Mesenchymal stem cell (in vitro differentiated cells and primary cell): ENCODE measurements at places on chromosomes 5 and 9.

DNA sequence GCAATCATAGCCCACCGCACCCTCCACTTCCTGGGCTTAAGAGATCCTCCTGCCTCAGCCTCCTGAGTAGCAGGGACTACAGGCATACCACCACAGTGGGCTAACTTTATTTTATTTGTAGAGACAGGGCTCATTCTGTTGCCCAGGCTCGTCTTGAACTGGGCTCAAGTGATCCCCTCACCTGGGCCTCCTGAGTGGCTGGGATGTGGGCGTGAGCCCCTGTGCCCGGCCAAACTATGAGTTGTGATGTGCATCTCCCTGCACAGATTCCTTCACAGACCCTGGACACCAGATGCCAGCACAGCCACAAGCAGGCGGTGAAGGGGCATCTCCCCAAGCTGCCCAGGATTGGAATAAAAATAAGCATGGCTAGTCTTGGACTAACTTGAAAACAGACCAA, 244.9 kb upstream of the IRX1 start:
- DNase-seq = no peak

GRCh38 chr5:174307656-174308271, 262.3 kb downstream of the NSG2 start:
- DNase-seq = no peak

- peak; percentile 22 for DNase-seq
Observed at GRCh38 chr9:79701651-79702050, 129.9 kb downstream of the TLE4 start.

DNA sequence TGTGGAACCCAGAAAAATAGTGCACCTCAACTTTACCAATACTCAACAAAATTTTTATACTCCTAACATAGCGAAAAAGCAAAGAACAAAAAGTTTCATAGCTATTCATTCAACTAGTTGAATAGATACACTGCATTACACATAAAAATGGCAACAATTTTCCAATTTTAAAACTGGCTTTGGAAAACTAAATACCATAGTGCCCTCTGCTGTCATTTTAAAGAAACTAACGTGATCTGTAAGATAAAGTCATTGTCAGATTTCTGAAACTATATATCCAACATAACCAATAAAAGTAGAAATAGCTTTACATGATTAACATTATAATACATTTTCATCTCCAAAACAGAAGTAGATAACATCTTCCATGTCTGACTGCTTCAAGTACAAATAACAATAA, 31.6 kb downstream of the DTWD2 start:
- DNase-seq = peak; percentile 35

DNA sequence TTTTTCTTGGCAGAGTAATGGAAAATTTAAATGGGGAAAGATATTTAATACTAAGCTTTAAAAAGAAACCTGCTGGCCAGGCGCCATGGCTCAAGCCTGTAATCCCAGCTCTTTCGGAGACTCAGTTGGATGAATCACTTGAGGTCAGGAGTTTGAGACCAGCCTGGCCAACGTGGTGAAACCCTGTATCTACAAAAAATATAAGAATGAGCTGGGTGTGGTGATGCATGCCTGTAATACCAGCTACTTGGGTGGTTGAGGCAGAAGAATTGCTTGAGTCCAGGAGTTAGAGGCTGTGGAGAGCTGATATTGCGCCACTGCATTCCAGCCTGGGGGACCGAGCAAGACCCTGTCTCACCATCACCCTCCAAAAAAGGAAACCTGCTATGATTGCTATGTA, 32.8 kb downstream of the TUT7 start:
- peak; percentile 33 for DNase-seq

GRCh38 chr5:111143910-111144309, 51.8 kb downstream of the WDR36 start:
- peak; percentile 3 for DNase-seq

- no peak for DNase-seq
Observed at GRCh38 chr5:4883360-4883759, 256.8 kb upstream of the ADAMTS16 start.

- DNase-seq = peak; percentile 76
Observed at GRCh38 chr9:115211413-115212124, 93.6 kb upstream of the TNC start.

- DNase-seq = peak; percentile 34
Observed at GRCh38 chr5:55226027-55226933, 835 bp downstream of the MCIDAS start.

- peak; percentile 13 for DNase-seq
Observed at GRCh38 chr9:74497748-74498620, 849 bp downstream of the RORB start.

DNA sequence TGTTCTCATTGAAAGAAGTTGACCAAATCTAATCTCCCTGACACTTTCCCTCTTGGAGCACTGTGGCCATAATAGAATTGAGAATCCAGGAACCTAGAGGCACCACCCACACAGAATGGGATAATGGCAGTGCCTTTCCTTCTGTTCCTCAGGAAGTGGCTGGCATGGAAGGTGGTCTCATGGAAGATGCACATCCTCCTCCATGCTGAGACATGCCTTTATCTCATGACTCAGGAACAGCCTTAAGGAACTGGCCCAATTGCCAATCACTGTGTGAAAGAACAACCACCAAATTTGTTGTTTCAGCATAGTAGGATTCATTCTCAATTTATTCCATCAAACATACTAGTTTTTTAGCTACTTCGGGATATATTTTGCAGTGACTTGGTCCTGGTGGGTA, 137.5 kb upstream of the RASGRF2 start:
- no peak for DNase-seq

DNA sequence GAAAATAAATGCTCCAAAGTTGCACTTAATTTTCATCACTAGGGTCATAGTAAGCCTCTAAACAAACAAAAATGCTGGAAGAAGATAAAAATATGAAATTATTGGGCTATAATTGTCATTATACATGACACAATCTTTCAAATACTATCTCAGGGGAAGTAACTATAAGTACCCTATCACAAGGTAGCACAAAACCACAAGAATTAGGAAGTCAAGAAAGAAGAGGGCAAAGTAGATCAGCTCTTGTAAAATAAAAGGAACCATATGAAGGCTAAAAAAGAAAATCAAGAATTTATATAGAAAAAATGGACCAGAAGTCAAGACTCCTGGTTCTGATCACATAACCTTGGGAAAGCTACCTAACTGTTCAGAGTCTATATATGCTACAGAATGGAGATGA, 48.1 kb downstream of the DIAPH1 start:
- DNase-seq = no peak

DNA sequence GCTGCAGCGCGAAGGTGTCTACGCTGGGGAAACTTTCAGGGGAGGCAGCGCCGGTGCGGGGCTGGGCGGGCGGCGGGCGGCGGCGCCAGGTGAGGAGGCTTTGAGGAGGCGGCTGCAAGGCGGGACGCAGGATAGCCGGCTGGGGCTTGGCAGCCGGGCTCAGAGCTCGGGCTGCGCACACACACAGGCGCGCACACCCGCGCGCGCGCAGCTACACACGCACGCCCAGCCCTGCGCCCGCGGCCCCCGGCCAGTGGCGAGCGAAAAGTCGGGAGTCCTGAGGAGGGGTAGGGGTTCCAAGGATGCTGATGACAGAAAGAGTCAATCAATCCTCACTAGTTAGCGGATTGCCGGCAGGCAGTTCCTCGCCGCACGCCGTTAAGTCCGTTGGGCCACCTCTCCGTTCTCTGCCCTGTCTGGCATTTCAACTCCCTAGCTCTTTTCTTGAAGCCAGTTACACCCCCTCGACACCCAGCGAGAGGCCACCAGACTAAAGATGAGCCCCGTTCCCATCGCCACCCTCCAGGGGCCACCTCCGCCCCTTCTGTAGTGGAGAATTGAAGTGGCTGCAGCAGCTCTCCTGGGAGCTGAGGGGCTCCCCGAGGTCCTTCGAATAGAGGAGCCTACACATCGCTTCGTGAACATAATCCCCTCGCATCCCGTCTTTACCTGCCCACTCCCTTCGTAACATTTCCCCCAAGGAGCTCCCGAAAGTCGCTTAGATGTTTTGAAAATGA, 1640.3 kb upstream of the C9orf72 start:
- DNase-seq = peak; percentile 57

DNA sequence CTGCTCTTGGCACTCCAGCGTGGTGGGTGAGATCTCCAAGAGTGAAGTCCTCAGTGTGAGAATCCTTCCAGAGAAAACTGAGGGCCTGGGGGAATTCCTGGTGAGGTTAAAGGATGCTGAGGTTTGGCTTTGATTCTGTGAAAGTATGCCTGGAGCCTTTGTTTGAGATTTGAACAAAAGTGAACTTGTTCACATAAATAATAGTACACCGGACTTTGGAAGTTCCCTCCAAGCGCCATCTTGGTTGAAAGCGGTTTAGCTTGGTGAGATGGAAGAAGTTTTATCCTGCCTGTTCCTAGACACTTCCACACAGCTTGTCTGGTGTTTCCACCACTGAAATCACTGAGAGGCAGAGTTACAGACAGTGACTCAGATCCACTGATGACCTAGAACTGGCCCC, 286.4 kb downstream of the NTRK2 start:
- DNase-seq = no peak

DNA sequence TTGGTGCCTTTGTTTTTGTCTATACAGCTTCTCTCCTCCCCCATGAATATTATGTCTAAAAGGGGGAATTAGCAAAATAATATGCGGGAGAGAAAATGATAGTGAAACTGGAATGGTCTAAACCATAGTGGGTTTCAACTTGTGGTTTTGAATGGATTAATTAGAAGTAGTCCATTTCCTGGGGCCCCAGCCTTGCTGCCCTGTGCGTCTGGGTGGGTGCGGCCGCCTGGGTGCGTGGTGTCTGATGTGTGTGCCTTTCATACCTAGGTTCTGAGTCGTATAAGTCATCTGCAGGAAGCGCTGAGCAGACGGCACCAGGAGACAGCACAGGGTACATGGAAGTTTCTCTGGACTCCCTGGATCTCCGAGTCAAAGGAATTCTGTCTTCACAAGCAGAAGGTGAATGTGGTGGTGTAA, 120.0 kb upstream of the CACNA1B start:
- DNase-seq = peak; percentile 77

- DNase-seq = no peak
Observed at GRCh38 chr9:99340281-99340680, 118.2 kb downstream of the SEC61B start.

- no peak for DNase-seq
Observed at GRCh38 chr9:126419475-126419874, 92.8 kb downstream of the MVB12B start.
